ENCODE measurements at places on chromosomes 13 and 19. TPM values are rescaled to one million over a fixed set of nuclear protein-coding genes. Genes with fewer than 3 reads are reported as not detected.

- no peaks in the 10 kb centered on the region for H3K4me1 ChIP-seq
- H3K27me3 ChIP-seq: no peaks in the 10 kb centered on the region
- H3K27ac ChIP-seq: no peak overlapping the region
- no peaks in the 10 kb centered on the region for H3K36me3 ChIP-seq
These were observed 476.3 kb upstream of the SLITRK1 start for GRCh38 chr13:84358601-84359000.

GRCh38 chr13:47521890-47522487, 479.1 kb downstream of the SUCLA2 start:
- H3K36me3 ChIP-seq: no peaks in the 10 kb centered on the region
- no peak overlapping the region for H3K27ac ChIP-seq
- no peak for DNase-seq
- no peaks in the 10 kb centered on the region for H3K4me1 ChIP-seq
- H3K4me3 ChIP-seq: no peak overlapping the region
- no peaks in the 10 kb centered on the region for H3K27me3 ChIP-seq

DNA sequence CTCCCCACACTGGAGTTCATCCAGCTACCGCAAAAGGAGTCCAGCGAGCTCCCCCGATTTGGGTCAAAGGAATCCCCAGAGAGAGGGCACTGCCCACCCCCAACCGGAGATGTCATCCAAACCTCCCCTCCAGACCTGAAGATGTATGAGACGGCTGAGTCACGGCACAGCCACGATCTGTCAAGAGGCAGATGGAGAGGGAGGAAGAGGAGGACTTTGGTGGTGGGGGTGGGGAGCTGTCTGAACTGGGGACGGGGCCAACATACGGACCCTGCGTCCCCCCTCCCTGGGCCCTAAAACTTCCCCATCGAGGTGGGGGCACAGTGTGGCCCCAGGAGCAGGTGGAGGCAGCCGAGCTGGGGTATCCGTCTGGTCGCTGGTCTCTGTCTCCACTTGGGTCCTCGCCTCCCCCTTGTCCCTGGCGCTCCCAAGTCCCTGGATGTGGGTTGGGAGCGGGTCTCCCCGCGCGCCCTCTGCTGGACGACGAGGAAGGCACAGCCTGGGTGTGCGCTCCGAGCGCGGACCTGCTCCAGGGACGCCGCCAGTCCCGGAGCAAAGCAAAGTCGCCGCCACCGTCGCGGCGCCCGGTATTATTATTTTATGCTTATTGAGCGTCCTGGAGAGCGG, 3.8 kb downstream of the PDE4A start:
- DNase-seq: peak; percentile 66
- peak overlapping the region; percentile 73 for H3K27ac ChIP-seq
- peak overlapping the region; percentile 96 for H3K4me3 ChIP-seq
- peaks cover 1% of the 10 kb centered on the region for H3K27me3 ChIP-seq

DNA sequence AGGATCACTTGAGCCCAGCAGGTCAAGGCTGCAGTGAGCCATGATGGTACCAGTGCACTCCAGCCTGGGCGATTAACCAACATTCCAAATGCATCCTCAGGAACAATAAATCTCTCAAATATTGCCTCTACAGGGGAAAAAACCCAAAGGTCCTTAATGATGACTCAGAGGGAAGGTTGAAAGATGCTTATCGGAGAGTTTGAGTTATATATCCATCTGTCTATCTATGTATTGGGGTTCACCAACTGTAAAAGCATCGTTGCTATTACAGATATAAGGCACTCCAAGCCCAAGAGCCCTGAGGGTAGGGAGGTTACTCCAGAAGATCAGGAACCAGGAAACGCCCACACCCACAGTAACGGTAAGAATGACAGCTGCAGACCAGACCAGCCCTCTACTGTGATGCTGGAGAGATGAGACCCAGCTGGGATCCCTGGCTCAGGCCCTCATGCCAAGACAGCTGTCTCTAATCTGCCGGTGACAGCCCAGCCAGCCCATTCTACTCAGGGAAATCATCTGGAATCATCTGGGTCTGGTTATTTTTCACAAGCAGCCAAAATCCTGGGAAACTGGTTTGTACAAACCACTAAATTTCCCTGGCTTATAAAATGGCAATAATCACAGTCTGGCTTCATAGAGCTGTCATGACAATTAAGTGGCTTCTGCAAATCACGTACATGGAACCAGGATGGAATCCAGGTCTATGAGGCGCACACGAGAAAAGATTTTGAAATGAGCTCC, 23.8 kb downstream of the TEX101 start:
- no peak overlapping the region for H3K4me3 ChIP-seq
- no peak for DNase-seq
- H3K27me3 ChIP-seq: no peaks in the 10 kb centered on the region
- H3K4me1 ChIP-seq: peaks cover 22% of the 10 kb centered on the region
- H3K27ac ChIP-seq: no peak overlapping the region

DNA sequence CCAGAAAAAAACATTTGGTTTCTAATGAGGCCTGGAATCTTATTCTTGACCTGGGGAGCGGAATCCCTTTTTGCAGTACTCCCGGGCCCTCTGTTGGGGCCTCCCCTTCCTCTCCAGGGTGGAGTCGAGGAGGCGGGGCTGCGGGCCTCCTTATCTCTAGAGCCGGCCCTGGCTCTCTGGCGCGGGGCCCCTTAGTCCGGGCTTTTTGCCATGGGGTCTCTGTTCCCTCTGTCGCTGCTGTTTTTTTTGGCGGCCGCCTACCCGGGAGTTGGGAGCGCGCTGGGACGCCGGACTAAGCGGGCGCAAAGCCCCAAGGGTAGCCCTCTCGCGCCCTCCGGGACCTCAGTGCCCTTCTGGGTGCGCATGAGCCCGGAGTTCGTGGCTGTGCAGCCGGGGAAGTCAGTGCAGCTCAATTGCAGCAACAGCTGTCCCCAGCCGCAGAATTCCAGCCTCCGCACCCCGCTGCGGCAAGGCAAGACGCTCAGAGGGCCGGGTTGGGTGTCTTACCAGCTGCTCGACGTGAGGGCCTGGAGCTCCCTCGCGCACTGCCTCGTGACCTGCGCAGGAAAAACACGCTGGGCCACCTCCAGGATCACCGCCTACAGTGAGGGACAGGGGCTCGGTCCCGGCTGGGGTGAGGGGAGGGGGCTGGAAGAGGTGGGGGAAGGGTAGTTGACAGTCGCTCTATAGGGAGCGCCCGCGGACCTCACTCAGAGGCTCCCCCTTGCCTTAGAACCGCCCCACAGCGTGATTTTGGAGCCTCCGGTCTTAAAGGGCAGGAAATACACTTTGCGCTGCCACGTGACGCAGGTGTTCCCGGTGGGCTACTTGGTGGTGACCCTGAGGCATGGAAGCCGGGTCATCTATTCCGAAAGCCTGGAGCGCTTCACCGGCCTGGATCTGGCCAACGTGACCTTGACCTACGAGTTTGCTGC, at the start of gene ICAM4:
ICAM4 (plus strand) TSS at position 153 of the 935 bp plus-strand sequence; CDS start at position 211, 58 bp downstream.
- peaks cover 26% of the 10 kb centered on the region for H3K27me3 ChIP-seq
- peak within 1 kb of the TSS; percentile 56 for H3K4me3 ChIP-seq
- peaks cover 39% of the 10 kb centered on the region for H3K36me3 ChIP-seq
- peak within 1 kb of the TSS; percentile 7 for H3K27ac ChIP-seq

DNA sequence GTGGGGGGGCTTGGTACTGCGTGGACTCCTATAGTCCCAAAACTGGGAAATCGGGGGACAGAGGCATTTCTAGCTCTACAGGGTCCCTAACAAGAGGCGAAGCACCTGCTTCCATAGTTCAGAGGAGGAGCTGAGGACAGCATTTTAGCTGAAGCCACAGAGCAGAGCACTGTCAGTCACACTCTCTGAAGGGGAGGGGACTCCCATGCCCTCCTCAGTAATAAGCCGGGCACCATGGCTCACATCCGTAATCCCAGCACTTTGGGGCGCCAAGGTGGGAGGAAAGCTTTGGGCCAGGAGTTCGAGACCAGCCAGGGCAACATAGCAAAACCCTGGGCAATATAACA, 3.8 kb downstream of the NPAS1 start:
- no peak for DNase-seq
- H3K36me3 ChIP-seq: no peaks in the 10 kb centered on the region
- no peak overlapping the region for H3K27ac ChIP-seq
- peaks cover 4% of the 10 kb centered on the region for H3K4me1 ChIP-seq
- H3K4me3 ChIP-seq: no peak overlapping the region

GRCh38 chr19:33284756-33285155, 17.6 kb downstream of the CEBPA start:
- no peak for DNase-seq
- peaks cover 9% of the 10 kb centered on the region for H3K27me3 ChIP-seq
- H3K4me1 ChIP-seq: peaks cover 14% of the 10 kb centered on the region
- no peak overlapping the region for H3K27ac ChIP-seq
- H3K36me3 ChIP-seq: peaks cover 11% of the 10 kb centered on the region

KCNN4 gene
- total RNA-seq: 98.7 TPM

VSIG10L gene
- total RNA-seq: 10.4 TPM

LGALS14 gene
- total RNA-seq: not detected

DNA sequence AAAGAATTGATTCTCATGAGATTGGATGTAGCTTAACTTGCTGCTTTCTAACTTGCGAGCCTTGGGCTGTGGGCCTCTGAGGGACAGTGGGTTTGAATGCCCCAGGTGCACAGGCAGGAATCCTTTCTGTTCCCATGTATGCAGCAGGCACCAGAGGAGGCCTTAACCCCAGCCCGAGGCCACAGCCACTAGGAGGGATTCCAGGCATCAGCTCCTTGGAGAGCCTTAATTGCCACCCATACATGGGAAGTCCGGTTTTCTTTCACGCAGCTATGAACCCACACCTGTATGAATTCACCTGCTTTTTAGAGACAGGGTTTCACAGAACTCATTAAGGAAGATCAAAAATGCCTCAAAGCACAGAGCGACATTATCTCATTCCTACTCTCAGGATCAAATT, 117.9 kb downstream of the CRYL1 start:
- no peak overlapping the region for H3K27ac ChIP-seq
- H3K36me3 ChIP-seq: peaks cover 6% of the 10 kb centered on the region
- peaks cover 24% of the 10 kb centered on the region for H3K4me1 ChIP-seq
- no peaks in the 10 kb centered on the region for H3K27me3 ChIP-seq

DNA sequence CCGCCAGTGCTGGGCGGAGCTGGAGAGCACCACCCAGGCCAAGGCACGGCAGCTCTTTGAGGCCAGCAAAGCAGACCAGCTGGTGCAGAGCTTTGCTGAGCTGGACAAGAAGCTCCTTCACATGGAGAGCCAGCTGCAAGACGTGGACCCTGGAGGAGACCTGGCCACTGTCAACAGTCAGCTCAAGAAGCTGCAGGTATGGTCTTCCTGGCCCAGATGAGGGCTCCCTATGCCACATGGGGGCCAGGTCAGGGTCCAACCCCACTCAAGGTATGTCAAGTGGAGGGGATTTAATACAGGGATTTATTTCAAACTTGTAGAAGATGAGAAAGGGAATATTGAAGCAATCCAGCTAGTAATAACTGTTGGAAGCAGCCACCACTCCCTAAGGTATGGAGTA, 42.5 kb upstream of the SHKBP1 start:
- H3K36me3 ChIP-seq: no peaks in the 10 kb centered on the region
- no peak overlapping the region for H3K27ac ChIP-seq
- peaks cover 6% of the 10 kb centered on the region for H3K4me1 ChIP-seq
- H3K4me3 ChIP-seq: no peak overlapping the region

DNA sequence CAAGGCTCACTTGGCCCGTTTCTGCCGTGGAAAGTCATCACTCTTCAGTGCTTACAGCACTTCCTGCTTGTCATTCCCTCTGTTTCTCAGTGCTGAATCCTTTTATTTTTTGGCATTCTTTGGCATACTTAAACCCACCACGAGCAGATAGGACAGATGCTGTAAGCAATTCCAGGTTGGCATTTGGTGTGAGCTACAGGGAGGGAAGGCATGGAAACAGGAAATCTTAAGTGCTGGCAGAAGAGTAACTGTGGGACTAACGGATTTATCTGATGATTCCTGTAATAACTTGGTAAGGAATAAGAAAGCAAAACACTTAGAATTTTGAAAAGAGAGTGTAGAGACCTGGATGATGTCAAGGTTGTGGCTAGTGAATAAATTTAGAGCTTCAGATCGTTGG, 273.4 kb downstream of the GPC6 start:
- no peaks in the 10 kb centered on the region for H3K36me3 ChIP-seq
- DNase-seq: no peak
- H3K4me1 ChIP-seq: no peaks in the 10 kb centered on the region
- H3K27me3 ChIP-seq: no peaks in the 10 kb centered on the region
- no peak overlapping the region for H3K4me3 ChIP-seq

GRCh38 chr19:27748551-27749152, 1464.3 kb downstream of the UQCRFS1 start:
- peaks cover 2% of the 10 kb centered on the region for H3K36me3 ChIP-seq
- H3K4me3 ChIP-seq: no peak overlapping the region
- H3K27ac ChIP-seq: no peak overlapping the region
- no peak for DNase-seq

GTF2F2 gene
- total RNA-seq: 26.9 TPM

GRCh38 chr19:19056636-19057275, 7.0 kb upstream of the SLC25A42 start:
- H3K27me3 ChIP-seq: no peaks in the 10 kb centered on the region
- H3K36me3 ChIP-seq: peaks cover 40% of the 10 kb centered on the region
- H3K27ac ChIP-seq: no peak overlapping the region
- no peak overlapping the region for H3K4me3 ChIP-seq
- no peaks in the 10 kb centered on the region for H3K4me1 ChIP-seq

DNA sequence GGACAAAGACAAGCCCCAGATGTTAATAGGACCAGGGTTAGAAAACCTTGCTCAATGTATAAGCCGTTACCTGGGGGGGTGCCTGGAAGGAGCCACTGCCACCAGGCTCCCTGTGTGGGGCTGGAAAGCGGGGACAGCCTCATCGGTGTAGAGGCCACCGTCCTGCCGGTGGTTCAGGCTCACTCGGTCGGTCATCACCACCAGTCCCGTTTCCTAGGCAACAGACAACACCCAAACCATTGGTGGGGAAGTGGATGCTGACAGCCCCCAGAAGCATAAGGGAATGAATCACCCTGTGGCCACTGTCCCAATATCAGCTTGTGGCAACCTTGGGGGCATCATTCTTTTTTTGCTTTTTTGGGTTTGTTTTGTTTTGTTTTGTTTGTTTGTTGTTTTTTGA, 55.8 kb downstream of the CPAMD8 start:
- no peak overlapping the region for H3K27ac ChIP-seq
- H3K4me3 ChIP-seq: no peak overlapping the region
- H3K36me3 ChIP-seq: no peaks in the 10 kb centered on the region
- no peaks in the 10 kb centered on the region for H3K27me3 ChIP-seq
- no peaks in the 10 kb centered on the region for H3K4me1 ChIP-seq

GRCh38 chr19:2491130-2491801, 15.3 kb downstream of the GADD45B start:
- H3K27me3 ChIP-seq: peaks cover 54% of the 10 kb centered on the region
- H3K36me3 ChIP-seq: no peaks in the 10 kb centered on the region
- no peak for DNase-seq
- no peak overlapping the region for H3K4me3 ChIP-seq
- H3K27ac ChIP-seq: no peak overlapping the region
- H3K4me1 ChIP-seq: peaks cover 24% of the 10 kb centered on the region
